ENCODE measurements at places on chromosomes 16 and 17.

GRCh38 chr16:8607214-8607613 is 14.3 kb upstream of the METTL22 start:
- no peak overlapping the region for H3K27ac ChIP-seq
- no peaks in the 10 kb centered on the region for H3K4me1 ChIP-seq
- H3K36me3 ChIP-seq = no peaks in the 10 kb centered on the region

DNA sequence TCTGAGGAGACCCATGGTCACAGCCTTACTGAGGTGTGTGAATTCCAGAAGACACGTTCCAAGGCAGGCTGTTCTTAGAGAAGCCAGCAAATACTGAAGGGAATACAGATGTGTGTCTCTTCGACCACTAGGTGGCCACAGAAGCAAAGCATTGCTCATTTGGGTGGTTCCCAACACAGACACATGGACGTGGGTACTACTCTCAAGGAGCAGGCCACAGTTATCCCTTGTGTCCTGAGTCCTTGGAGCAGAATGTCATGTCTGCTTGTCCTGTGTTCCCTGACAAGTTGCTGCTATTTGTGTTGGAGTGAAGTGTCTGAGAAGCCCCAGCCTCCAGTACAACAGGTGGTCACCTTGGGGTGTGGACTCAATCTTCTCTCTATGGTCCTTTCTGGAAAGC is 30.3 kb downstream of the HMOX2 start:
- peak overlapping the region; percentile 80 for H3K4me3 ChIP-seq
- H3K36me3 ChIP-seq = peaks cover 33% of the 10 kb centered on the region
- DNase-seq = peak; percentile 88
- peak overlapping the region; percentile 87 for H3K27ac ChIP-seq
- peaks cover 44% of the 10 kb centered on the region for H3K4me1 ChIP-seq

DNA sequence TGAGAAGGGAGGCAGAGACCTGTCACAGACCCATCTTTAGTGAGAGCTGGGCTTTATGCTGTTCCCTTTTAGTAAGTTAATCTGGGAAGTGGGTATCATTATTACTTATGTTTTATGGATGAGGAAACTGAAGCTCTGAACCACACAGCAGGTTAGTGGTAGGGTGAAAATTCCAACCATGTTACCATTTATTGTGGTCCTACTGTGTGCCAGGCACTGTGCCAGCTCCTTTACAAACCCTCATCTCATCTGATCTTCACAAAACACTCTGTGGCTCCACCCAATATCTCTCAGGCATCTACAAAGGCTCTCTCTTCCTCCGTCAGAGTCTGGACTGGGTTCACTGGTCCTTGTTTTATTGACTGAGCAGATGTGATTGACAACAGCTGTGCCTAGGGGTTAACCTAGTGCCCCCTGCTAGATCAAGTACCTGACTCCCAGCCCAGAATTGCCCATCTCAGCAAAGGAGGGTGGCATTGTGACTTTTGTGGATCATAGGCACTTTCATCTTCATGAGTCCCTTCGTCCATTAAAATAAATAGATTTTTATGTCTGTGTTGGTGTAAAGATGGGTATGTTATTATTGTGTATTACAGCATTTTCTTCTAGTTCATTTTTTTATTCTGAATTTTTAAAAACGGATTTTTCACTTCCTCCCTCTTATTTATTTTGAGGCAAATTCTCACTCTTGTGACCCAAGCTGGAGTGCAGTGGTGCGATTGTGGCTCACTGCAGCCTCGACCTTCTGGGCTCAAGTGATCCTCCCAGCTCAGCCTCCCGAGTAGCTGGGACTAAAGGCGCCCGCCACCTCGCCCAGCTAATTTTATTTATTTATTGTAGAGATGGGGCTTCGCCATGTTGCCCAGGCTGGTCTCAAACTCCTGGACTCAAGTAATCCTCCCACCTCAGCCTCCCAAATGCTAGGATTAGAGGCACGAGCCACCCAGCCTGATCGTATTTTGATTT is 3.1 kb downstream of the TGFB1I1 start:
- DNase-seq = no peak
- peaks cover 49% of the 10 kb centered on the region for H3K27me3 ChIP-seq
- no peaks in the 10 kb centered on the region for H3K36me3 ChIP-seq
- H3K4me3 ChIP-seq = no peak overlapping the region
- peaks cover 19% of the 10 kb centered on the region for H3K4me1 ChIP-seq

- H3K4me1 ChIP-seq = peaks cover 5% of the 10 kb centered on the region
- DNase-seq = no peak
- no peak overlapping the region for H3K4me3 ChIP-seq
- H3K36me3 ChIP-seq = no peaks in the 10 kb centered on the region
- peaks cover 20% of the 10 kb centered on the region for H3K27me3 ChIP-seq
These were observed 43.4 kb downstream of the GNAO1 start for GRCh38 chr16:56234737-56235136.

DNA sequence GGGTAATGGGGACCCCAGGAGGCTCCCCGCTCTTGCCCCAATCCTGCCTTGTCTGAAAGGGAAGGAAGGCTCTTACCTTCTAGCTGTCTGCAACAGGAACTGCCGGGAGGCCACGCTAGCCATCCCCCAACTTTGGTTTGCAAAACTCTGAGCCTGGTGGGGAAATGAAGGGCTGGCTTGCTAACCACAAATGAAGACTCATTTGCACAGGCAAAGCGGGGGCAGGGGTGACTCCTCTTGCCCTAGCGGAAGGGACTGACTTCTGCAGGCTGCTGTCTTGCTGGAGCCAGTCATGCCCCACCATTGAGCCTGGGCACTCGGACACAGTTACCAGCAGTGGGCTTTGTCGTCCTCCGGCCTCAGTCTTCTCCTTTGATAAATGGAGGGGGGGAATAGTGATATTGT is 52.6 kb downstream of the PLCG2 start:
- peaks cover 3% of the 10 kb centered on the region for H3K27me3 ChIP-seq
- no peak overlapping the region for H3K27ac ChIP-seq
- H3K36me3 ChIP-seq = no peaks in the 10 kb centered on the region

DNA sequence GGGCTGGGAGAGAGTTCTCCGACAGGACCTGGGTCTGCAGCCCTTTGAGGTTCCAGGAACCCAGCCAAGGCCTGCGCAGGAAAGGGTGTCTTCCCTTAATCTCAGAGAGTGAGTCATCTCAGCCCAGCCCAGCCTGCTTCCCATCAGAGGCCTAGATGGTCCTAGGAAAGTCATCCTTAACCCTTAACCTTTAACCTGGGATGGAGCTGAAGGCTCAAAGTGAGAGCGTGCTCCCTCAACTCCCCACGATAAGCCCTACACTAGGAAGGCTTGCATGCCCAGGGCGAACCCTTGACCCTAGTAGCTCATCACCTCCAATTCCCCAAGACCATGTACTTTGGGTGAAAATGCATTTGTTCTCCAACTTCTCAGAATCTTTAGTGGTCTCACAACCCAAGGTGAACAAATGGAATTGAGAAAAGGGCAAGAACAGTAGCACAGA is 4.8 kb upstream of the ATXN7L3 start:
- peaks cover 30% of the 10 kb centered on the region for H3K36me3 ChIP-seq
- H3K27ac ChIP-seq = no peak overlapping the region

GRCh38 chr16:77470851-77471250 is 36.0 kb upstream of the ADAMTS18 start:
- H3K4me1 ChIP-seq = no peaks in the 10 kb centered on the region
- DNase-seq = no peak
- no peak overlapping the region for H3K4me3 ChIP-seq
- no peaks in the 10 kb centered on the region for H3K36me3 ChIP-seq
- peaks cover 3% of the 10 kb centered on the region for H3K27me3 ChIP-seq
- no peak overlapping the region for H3K27ac ChIP-seq

DNA sequence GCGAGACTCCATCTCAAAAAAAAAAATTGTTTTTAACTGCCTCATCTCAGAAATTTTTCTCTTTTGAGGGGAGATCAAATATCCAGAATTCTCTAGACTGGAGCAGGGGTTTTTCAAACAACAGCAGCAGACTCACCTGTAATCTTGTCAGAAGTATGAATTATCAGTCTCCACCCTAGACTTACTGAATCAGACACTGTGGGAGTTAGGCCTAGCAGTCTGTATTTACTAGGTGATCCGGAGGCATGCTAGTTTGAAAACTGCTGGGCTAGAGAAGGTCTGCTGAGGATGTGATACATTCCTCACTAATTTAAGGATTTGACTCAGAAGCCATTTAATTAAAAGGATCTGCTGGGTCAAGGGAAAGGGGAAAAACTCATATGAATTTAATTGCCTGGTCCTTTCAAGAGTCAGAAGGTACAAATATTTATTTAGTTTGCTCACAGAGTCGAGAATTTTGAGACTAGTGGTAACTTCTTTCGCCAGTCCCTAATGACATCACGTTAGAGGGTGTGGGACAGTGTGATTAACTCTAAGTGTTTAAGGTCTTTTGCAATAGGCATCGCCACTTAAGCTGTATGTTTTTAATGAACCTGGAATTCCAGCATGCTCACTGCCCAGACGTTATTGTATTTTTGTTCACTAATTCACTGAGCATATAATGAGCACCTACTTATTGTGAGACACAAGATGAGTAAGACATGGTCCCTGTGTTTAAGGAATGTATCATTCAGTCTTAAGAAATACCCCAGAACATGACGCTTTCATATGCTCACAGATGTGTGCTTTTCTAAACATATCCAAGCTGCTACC is 14.2 kb downstream of the ATP6V0A1 start:
- no peak overlapping the region for H3K4me3 ChIP-seq
- peaks cover 7% of the 10 kb centered on the region for H3K4me1 ChIP-seq
- no peak overlapping the region for H3K27ac ChIP-seq

DNA sequence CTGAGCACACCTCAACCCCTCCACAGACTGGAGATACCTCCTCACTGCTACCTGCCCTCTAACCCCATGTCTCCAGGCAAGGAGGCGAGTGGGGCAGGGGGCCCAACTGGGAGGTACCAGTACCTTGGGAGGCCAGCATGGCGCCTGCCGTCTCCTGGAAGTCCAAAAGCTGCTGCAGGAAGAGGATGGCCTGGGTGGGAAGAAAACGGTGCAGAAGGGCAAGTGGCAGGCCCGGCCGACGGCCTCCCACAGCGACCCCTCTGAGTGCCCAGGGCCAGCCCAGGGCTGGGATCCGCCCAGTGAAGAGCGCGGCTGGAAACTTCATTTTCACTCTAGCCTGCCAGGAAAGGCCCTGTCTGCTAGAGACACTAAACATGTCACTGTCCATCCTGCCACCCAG is 8.5 kb downstream of the ZACN start:
- peaks cover 3% of the 10 kb centered on the region for H3K4me1 ChIP-seq
- DNase-seq = no peak
- H3K36me3 ChIP-seq = peaks cover 41% of the 10 kb centered on the region
- H3K27me3 ChIP-seq = no peaks in the 10 kb centered on the region
- no peak overlapping the region for H3K4me3 ChIP-seq

DNA sequence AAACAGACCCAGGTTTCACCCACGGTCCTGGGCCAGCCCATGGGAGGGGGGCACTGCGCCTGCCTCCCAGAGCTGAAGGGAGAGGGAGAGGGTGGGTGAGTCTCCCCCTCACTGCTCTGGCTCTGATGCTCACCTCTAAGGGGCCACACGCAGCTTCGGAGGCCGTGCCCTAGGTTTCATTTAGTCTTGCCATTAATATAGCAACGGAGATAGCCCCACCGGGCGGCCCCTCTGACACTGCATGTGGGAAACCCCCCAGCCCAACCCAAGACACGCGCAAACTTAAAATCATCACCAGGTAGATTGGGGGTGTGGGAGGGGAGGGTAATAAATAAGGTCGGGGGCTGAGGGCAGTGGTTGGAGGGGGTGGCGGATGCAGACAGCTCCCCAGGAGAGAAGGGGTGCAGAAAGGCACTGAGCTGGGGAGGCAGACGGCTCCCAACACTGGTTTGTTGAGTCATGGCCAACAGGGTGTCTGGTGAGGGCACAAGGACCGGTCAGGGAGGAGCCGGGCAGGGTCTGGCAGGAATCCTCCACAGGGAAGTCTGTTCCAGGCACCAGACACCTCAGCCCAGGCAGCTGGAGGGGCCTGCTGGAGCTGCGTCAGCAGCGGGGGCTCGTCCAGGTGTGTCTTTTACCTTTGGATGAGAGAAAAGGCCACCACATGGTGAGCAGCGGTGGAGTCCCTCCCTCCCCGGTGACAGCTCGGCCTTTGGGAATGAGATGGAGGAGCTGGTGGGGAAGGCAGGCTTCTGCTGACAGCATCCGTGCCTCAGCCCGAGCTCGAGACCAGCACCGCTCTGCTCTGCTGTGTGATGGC is 32.0 kb upstream of the DOC2B start:
- no peaks in the 10 kb centered on the region for H3K4me1 ChIP-seq
- peaks cover 4% of the 10 kb centered on the region for H3K27me3 ChIP-seq
- no peak for DNase-seq
- H3K27ac ChIP-seq = no peak overlapping the region
- H3K36me3 ChIP-seq = no peaks in the 10 kb centered on the region

- H3K4me3 ChIP-seq = no peak overlapping the region
- peaks cover 42% of the 10 kb centered on the region for H3K36me3 ChIP-seq
- H3K4me1 ChIP-seq = peaks cover 13% of the 10 kb centered on the region
- H3K27ac ChIP-seq = no peak overlapping the region
- H3K27me3 ChIP-seq = no peaks in the 10 kb centered on the region
These were observed 7.6 kb downstream of the PITPNA start for GRCh38 chr17:1554751-1555540.

DNA sequence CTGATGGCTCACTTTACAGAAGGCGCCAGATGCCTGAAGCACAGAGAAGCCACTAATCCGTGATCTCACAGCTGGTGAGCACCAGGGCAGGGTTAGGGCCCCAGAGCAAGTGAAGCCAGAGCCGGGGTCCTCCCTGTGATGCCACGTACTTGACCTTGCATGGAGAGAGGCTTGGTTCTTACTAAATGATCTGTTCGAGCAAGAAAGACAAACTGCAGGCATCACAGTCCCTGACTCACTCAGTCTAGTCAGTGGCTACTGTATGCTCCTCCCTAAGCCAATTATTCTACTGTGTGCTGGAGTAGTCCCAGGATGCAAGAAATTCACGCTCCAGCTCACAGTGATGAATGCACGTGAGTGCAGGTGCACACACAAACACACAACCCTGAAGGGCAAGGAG is 55.4 kb downstream of the SDK2 start:
- no peak for DNase-seq
- no peak overlapping the region for H3K27ac ChIP-seq
- H3K4me1 ChIP-seq = peaks cover 52% of the 10 kb centered on the region
- no peaks in the 10 kb centered on the region for H3K36me3 ChIP-seq
- H3K27me3 ChIP-seq = no peaks in the 10 kb centered on the region

DNA sequence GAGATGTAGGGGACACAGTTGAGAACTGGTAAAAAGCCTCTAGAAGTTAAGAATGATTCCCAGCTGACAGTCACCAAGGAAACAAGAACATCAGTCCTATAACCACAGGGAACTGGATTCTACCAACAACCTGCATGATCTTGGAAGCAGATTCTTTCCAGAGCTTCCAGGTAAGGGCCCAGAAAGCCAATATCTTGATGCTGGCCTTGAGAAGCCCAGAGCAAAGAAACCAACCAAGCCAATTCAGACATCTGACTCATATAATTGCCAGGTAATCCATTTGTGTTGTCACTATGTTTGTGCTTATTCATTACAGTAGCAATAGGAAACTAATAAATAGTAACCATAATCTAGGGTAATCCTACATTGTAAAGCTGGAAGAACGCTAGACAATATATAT is 81.6 kb downstream of the CACNG1 start:
- H3K27me3 ChIP-seq = no peaks in the 10 kb centered on the region
- DNase-seq = no peak
- H3K27ac ChIP-seq = no peak overlapping the region
- peaks cover 31% of the 10 kb centered on the region for H3K36me3 ChIP-seq
- peaks cover 4% of the 10 kb centered on the region for H3K4me1 ChIP-seq
